ENCODE measurements at places on chromosomes 2 and 18.

DNA sequence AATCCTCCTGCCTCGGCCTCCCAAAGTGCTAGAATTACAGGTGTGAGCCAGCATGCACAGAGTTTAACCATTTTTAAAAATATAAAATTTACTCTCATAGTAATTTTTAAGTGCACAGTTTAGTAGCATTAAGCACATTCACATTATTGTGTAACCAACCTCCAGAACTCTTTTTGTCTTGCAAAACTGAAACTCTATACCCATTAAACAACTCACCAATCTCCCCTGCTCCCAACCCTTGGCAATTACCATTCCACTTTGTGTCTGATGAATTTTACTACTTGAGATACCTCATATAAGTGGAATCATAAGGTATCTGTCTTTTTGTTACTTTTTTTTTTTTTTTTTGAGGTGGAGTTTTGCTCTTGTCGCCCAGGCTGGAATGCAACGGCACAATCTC lies 112.5 kb downstream of the BMPR2 start:
- no peak for DNase-seq

- DNase-seq = no peak
These were observed 34.4 kb upstream of the DLX2 start for GRCh38 chr2:172137109-172137508.

- DNase-seq = no peak
These were observed 50.6 kb upstream of the EML6 start for GRCh38 chr2:54672590-54673456.

GRCh38 chr2:12162269-12163247 lies 416.1 kb downstream of the LPIN1 start:
- DNase-seq = no peak

GRCh38 chr2:53512071-53512826 lies 255.4 kb upstream of the CHAC2 start:
- DNase-seq = no peak

DNA sequence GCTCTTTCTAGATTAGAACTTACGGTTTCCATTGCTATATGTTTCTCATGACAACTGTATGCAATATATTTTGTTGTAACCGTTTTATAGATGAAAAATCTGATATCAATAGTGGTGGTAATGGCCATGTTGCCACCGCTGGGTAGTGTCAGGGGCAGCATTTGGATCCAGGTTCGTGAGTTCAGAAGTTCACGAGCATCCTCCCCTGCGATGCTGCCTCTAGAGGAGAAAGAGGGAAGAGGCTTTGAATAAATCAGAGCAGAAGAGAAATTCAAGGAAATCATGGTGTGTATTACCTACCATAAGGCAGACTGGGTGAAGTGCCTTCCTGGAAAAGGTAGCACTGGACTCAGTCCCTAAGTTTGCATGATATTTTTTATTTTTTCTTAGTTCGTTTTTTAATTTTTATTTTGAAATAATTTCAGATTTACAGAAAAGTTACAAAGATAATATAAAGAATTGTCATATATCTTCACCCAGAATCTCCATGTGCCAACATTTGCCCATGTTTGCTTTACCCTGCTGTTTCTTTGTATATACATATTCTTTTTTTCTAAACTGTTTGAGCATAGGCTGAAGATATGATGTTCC lies 3.3 kb upstream of the ZBTB7C start:
- no peak for DNase-seq

DNA sequence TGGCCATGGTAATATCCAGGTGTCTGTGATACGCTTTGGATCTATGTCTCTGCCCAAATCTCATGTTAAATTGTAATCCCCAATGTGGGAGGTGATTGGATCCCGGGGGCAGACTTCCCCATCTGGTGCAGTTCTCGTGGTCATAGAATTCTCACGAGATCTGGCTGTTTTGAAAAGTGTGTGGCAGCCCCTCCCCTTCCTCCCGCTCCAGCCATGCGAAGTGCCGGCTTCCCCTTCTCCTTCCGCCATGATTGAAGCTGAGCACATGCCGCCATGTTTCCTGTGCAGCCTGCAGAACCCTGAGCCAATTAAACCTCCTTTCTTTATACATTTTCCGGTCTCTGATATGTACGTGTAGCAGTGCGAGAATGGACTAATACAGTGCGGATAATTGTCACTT lies 42.5 kb downstream of the GPC1 start:
- DNase-seq = peak; percentile 8

DNA sequence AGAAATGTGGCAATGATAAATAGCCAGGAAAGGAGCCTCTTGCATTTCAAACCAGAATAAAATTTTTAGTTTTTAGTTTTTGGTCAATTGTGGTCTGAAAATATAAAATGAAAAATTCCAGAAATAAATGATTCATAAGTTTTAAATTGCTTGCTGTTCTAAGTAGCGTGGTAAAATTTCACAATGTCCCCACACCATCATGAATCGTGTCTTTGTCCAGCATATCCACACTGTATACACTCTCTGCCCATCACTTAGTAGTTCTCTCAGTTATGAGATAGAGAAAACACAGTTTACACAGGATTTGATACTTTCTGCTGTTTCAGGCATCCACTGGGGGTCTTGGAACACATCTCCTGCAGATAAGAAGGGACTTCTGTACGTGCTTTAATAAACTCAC lies 783.9 kb downstream of the TSN start:
- no peak for DNase-seq

GRCh38 chr2:191158747-191159146 lies 8.0 kb upstream of the STAT4 start:
- DNase-seq = no peak

DNA sequence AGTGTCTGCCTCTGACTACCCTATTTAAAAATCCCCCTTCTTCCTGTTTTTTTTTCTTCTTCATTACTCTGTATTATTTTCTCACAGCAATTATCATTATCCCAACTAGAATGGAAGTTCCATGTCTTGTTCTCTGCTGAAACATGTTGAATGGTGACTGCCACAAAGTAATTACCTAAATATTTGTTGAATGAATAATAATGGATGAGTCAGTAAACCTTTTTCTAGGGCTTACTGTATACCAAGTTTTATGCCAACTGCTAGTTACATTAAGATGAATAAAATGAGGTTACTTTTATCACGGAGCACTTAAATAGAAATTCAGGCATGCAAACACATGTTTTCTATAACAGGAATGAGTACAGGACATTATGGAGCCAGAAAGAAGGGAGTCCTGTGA lies 490.6 kb downstream of the THSD7B start:
- DNase-seq = no peak

GRCh38 chr2:203352604-203353255 lies 24.5 kb downstream of the ABI2 start:
- no peak for DNase-seq

DNA sequence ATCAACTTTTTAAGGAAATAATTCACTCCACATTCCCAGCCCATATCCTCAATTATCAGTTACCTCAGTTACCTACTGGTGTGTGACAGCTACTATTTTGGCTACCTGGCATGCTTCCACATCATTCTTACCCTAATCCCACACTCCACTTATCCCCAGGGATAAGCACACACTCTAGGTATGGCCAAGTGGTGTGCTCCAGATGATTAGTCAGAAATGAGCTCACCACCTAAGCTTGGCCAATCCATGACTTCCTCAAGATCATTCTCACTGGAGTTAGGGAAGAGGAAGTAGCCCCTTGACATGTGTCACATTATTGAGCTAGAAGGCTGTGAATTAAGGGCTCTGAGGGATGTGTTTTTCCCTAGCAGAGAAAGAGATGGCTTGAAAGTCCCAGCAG lies 20.9 kb upstream of the SMAD4 start:
- DNase-seq = no peak

DNA sequence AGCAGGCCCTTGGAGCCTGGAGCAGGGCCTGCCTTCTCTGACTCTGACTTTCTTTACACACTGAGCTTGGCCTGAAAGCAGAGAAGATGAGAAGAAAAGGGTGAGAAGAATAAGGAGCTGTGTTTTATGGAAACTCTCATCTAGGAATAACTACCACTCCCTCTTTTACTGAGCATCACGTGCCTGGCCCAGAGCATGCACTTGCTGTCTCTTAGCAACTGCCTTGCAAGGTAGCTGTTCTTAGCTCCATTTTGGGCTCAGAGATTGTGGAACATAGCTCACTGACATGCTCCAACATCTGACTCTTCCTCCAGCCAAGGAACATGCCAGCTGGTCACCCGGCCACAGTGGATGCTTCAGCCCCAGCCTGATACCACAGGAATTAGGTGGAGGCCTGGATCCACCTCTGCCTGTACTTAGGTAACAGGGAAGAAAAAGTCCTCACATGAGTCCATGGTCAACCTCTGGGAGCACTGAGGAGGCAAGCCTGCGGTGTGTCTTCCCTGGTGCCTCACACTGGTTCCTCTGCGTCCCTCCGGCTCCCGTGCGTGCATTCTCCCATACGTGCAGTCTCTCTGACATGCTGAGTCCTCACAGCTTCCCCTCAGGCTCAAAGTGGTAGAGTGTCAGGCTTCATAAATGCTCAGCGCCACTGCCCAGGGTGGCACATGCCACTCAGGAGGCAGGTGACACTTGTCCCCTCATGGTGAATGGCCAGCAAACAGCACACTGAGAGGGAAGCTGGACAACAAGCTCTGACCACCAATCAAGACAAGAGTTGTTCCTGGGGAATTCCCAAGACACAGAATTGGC lies 35.7 kb downstream of the AMER3 start:
- DNase-seq = no peak

GRCh38 chr18:69689121-69689759 lies 258.4 kb downstream of the CD226 start:
- DNase-seq = no peak

GRCh38 chr2:236631281-236631855 lies 61.7 kb downstream of the ACKR3 start:
- DNase-seq = no peak

DNA sequence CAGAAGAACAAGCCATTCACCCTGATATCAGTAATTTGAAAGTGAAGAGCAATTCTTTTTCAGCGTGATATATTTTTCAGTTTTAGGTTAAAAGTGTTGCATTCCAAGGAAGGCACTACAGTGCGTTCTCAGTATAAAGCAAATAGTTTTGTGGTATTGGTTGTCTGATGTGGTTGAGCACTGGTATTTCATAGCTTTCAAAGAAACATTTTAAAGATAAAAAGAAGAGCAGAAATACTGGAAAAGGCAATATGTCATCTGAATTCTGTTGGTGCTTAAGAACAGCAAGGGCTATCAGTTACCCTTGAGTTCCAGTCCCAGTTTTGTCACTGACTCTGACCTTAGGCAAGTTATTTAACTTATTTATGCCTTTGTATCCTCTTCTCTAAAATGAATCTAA lies 191.6 kb downstream of the BABAM2 start:
- no peak for DNase-seq

DNA sequence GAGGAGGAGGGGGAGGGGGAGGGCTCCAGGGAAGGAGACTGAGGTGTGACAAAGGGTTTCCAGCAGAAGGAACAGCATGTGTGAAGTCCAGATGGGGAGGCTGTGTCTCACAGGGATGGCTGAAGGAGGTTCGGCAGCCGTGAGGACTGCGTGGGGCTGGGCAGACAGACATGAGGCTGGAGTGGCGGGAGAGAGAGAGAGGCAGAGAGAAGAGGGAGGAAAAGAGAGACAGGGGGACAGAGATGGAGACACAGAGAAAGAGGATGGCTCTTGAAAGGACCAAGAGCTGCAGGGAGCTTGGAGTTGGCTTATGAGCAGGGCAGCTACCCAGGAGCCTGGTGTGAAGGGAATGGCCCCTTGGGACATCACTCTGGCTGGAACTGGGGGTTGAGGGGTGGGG lies 138.9 kb upstream of the ASB18 start:
- DNase-seq = no peak

DNA sequence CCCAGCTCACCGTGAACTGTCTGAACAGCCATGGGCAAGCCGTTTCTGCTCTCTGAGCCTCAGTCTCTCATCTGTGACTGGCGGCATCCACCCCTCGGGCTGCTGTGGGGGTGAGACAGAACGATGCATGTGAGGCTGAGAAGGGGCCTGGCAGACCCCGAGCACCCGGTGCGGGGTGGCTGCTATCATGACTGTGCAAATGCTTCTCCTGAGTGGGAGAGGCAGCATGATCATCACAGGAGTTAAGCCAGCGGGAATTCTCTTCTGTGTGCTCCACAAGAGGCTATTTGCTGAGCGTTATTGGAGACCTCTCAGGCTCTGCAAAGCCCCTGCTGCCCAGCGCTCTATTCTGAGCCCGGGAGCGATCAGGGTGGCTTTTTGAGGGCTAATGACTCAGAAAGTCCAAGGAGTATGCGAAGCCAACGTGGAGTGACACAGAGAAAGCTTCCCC lies 45.8 kb upstream of the ID2 start:
- DNase-seq = no peak

Measured in omental fat pad (tissue), 4 donors.